ENCODE measurements at places on chromosomes 3 and 15. TPM values are rescaled to one million over a fixed set of nuclear protein-coding genes. Genes with fewer than 3 reads are reported as not detected.

The CLRN1 gene
- total RNA-seq, result not detected

The PPM1L gene
- total RNA-seq, result 12.0 TPM

The PML gene
- total RNA-seq, result 28.6 TPM

The ZNF501 gene
- 5.1 TPM for total RNA-seq

- no peak for DNase-seq
Observed at GRCh38 chr3:33174095-33174494, 44.5 kb downstream of the SUSD5 start.

DNA sequence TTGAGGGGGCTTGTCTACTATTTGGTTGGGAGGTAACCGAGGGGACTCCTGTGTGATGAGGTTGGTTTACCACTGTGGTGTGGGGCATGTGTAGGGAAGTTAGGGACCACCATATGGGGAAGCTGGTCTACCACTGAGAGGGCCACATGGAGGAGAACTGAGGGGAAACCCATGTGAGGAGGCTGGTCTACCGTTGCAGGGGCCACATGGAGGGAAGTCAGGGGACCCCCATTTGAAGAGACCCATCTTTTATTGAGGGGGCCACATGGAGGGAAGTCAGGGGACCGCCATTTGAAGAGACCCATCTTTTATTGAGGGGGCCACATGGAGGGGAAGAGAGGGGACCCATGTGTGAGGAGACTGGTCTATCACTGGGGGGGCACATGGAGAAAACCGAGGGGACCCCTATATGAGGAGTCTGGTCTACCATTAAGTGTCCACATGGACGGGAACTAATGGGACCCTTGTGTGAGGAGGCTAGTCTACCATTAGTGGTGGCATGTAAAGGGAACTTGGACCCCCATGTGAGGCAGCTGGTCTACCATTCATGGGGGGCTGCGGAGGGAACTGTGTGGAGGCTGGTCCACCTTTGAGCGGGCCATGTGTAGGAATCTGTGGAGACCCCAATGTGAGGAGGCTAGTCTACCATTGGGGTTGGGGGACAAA lies 165.5 kb downstream of the FBLN2 start:
- DNase-seq, result no peak

- no peak for DNase-seq
Observed at GRCh38 chr3:13189639-13190377, 116.6 kb upstream of the IQSEC1 start.

The IL17RD gene
- total RNA-seq, result 18.3 TPM

GRCh38 chr3:41118461-41119390 lies 80.6 kb upstream of the CTNNB1 start:
- no peak for DNase-seq

Data from skin of body (tissue), 3 donors.